IPS-NIHi11 (cell line): ENCODE measurements at places on chromosomes 16 and 17.

GRCh38 chr17:62963296-62963695 is 2.7 kb upstream of the TANC2 start:
- no peak for DNase-seq

- peak; percentile 34 for DNase-seq
These were observed 4.4 kb upstream of the DHX40 start for GRCh38 chr17:59561042-59561441.

DNA sequence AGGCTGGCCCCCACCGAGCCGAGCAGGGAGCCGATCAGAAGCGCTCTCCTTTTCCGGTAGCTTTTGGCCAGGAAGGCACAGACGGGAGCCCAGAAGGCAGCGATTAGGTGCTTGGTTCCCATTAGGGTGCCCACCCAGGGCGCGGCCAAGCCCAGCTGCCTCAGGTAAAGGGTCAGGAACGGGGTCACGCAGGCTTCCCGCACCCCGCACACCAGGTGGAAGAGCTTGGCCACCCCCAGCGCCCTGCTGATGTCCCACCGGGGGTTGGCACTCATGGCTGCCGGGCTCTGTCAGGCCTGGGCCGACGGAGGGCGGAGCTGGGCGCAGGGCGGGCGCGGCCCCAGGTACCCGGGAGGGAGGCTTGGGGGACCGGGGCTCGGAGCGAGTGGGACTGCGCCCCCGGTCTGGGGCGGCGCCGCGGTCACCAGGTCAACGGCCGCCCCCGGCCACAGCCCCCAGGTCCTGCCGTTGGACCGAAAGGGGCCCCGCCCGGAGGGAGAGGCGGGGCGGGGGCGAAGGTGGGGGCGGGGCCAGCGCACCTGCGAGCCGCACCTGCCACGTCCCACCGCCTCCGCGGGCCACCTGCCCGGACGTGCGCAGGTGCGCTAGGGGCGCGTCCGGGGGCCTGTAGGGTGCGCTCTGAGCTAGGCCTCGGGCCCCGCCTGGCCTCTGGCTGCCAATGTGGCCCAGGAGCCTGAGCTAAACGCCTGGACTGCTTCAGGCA is at the start of gene MFSD6L:
Gene MFSD6L (minus strand): TSS at position 520 of the 724 bp plus-strand sequence. CDS start 245 bp downstream, at position 275.
- DNase-seq: peak; percentile 93

GRCh38 chr16:88634994-88635670 is 3.2 kb upstream of the IL17C start:
- no peak for DNase-seq

DNA sequence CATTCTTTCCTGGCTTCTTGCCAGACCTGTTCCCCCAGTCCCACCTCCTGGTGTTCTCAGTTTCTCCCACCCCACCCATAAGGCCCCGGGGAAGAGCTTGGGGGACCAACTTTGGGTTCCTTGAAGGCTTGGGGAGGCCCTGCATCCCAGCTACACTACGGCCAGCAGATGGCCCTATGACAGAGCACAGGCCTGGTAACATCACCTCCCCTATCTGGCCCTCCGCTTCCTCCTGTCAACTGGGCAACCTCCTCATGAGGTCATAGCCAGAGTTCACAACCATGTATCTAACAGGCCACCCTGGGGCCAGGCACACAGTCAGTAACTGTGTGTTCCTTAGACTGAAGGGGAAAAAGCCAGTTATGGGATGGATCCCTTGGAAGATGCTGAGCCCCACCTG is 31.4 kb downstream of the MYO15A start:
- peak; percentile 50 for DNase-seq

GRCh38 chr17:77315551-77316190 is 174.9 kb downstream of the SEC14L1 start:
- no peak for DNase-seq

DNA sequence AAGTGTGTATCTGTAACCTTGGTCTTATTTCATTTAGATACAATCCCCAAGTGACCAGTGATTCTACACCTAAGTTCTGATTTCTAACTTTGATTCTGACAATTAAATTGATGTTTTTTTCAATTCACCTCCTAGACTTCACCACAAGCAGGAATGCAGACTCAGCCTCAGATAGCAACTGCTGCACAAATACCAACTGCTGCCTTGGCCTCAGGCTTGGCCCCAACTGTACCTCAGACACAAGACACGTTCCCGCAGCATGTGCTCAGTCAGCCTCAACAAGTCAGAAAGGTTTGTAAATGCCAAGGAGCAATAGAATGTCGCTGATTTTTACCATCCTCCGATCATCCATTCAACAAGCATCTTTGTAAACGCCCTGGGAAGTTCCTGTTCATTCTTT is 177.7 kb downstream of the MRTFB start:
- DNase-seq: no peak

DNA sequence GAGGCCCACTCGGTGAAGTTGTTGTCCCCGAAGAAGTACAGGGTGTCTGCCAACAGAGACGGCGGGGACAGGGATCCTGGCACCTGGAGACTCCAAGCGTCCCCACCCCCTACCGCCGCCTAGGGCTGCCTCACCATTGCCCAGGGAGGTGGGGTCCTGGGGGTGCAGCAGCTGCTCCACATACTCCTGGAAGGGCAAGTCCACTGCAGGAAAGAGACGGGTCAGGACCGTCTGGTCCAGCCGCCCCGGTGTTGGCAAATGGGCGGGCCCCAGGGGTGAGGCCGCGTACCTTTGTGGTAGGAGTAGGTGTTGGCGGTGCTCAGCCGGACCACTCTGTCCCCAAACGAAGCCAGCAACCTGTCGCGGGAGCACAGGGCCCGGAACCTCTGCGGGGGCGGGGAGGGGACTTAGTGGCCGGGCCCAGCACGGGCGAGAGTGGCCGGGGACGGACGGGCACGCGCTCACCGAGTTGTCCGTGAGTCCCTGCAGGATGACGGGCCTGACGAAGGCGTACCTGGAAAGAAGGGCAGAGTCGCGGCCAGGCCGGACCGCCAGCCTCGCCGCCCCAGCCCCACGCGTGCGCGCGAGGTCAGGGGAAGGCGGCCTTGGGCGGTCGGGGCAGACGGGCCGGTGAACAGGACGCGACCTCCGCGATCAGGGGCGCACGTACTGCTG is 601 bp downstream of the JMJD8 start:
- DNase-seq: no peak

DNA sequence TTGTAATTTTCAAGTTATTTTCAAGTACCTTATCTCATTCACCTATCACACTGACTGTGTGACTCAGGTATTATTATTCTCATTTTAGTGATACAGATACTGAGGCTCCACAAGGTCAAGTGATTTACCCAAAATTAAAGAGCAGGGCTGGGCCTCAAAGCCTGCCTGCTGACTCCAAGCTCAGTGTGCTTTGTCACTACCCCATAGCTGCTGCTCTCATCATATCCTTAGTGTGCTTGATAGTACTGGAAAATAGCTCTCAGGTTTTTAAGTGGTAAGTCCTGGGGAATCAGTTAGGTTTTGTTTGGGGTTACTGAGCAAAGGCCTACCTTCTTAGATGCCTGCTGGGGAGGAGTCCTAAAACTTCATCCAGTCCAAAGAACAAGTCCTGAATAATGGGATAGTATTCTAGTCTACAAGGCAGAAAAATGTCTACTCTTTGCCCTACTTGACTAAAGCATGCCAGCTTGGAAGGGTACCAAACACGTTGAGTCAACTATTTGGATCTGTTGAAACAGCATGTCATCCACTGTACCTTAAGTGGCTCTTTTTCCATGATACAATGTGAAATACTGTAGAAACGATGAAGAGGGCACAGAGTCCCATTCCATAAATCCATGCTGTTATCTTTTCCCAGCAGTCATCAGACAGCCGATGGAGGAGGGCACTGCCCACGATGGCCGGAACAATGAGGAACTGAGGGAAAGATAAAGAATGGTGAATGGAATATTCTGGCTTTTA is 10.7 kb downstream of the MMD start:
- DNase-seq: no peak

DNA sequence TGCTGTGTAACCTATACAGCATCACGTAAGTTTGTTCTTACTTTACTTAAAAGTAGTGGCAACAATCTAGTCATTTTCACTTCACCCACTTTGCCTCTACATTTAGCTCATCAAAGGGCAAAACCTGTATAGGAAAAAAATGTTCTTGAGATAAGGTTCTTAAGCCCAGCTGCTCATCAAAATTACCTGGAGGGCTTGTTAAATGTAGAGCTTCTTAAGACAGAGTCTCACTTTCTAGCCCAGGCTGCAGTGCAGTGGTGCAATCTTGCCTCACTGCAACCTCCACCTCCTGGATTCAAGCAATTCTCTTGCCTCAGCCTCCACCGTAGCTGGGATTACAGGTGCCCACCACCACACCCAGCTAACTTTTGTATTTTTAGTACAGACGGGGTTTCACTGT is 38.2 kb upstream of the TMEM97 start:
- no peak for DNase-seq

DNA sequence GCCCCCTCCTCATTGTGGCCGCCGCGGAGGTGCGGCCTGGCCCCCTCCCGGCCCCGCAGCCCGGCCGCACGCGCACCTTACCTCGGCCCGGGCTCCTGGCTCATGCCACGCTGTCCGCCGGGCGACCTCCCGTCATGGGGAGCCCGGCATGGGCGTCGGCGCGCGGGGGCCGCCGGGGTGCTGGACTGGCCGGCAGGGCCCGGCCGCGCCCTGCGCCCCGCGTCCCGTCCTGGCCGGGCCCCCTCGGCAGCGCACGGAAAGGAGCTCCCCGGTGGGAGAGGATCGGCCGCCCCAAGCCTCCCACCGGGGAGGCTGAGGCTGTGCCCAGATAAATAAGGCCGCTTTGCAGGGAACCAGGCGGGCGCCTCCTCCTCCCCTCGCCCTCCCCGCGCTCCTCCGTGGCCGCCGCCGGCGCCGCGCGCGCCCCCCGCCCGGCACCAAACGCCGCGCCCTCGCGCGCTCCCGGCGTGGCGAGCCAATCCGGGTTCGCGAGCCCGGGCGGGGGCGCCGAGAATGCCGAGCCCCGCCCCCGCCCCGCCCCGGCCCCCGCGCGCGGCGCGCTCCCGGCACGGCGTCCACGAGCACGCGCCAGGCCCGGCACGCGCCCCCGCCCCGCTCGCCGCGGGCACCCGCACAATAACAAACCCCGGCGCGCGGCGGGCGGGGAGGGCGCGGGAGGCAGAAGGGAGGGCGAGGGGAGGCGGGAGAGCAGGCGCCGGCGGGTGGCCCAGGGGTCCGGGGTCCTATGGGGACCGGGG is at the start of gene FBXL16:
Gene FBXL16 (minus strand): TSS at position 371 of the 758 bp plus-strand sequence. CDS start 8,396 bp downstream, outside the sequence.
- DNase-seq: peak; percentile 81

DNA sequence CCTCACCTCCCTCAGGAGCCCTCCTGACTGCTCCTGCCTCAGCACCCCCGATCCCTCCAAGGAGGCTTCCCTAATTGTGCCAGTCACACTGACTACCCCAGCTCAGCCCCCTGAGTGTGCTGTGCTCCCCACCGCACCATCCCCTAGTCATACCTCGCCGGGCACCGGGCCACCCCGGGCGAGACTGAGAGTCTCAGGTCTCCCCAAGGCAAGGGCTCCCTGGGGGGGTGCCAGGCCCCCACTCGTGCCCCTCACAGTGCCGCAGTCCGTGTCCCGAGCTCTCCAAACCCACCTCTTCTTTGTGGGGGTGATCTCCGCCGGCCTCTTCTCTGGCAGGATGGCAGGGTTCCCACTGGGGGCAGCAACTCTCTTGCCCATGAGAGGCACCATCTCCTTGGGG is 3.2 kb downstream of the TRPV3 start:
- no peak for DNase-seq

DNA sequence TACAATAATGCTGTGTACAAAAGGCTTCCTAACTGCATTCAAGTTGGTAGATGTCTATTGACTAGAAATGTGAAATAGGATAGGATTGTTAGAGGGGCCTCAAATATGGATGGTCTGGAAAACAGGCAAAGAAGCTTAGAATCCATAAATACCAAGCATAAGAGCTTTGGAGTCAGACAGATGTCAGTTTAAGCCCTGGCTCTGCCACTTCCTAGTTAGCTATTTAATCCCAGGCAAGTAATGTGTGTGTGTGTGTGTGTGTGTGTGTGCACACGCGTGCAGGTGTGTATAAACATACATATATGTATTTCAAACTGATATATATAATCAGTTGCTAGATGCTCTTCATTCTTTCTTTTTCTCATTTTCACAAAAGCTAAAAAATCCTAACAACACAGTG is 66.7 kb downstream of the MMD start:
- no peak for DNase-seq

DNA sequence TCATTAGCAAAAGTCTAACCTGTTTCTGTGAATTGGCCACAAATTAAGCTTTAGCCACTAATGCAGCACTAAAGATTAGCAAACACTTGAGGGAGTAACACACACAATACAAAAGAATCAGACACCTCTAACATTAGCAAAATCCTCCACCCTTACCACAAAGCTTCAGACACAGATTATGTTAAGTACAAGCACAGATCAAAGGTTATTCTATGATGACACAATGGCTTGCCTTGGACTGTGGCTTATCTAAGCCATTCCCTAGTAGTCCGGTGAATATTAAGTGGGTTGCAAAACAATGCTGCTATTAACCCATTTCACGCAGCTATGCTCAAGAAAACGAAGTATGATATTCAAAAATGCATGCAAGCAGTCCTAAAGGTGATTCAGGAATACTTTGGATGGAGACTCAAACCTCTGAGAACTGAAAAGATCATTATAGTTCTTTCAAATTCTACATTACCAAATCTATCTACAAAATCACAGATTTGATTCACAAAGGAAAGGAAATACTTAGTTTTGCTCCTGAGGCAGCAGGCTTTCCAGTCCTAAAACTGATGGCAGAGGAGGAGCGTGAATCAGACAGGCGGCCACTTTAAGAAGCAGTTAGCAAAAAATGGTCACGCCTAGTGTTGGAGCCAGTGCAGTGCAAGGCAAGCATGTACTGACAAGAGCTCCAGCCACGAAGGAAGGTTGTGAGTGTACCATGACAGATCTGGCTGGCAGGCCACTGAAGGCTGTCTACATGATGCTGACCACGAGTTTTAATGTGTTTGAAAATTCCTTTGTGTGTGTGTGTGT is 67.2 kb downstream of the PARN start:
- DNase-seq: no peak

- no peak for DNase-seq
These were observed 34.2 kb upstream of the HS3ST3A1 start for GRCh38 chr17:13635951-13636350.

DNA sequence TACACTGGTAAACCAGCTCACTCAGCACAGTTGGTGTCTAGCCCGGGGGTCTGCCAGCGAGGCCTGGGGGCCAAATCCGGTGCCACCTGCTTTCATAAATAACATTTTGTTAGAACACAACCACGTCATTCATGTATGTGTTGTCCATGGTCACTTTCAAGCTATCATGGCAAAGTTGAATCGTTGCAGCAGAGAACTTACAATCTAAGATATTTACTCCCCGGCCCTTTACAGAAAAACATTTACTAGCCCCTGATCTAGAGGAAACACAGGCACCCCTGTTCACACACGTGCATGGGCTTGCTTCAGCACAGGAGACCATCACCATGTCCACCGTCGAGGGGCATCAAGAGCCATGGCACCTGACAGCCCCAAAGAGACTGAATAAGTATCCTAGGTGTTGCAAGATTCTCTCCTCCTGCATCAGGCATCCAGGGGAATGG is 111.4 kb upstream of the DNAH9 start:
- no peak for DNase-seq

- no peak for DNase-seq
These were observed 2.2 kb downstream of the SNN start for GRCh38 chr16:11670171-11671131.

- no peak for DNase-seq
These were observed 26.6 kb upstream of the ST6GALNAC1 start for GRCh38 chr17:76670020-76670717.

- no peak for DNase-seq
These were observed 216.7 kb downstream of the C16orf78 start for GRCh38 chr16:49590166-49590871.

GRCh38 chr17:36937959-36938565 is 787 bp downstream of the LHX1 start:
- DNase-seq: peak; percentile 47
